ENCODE measurements at places on chromosomes 1 and 21.

DNA sequence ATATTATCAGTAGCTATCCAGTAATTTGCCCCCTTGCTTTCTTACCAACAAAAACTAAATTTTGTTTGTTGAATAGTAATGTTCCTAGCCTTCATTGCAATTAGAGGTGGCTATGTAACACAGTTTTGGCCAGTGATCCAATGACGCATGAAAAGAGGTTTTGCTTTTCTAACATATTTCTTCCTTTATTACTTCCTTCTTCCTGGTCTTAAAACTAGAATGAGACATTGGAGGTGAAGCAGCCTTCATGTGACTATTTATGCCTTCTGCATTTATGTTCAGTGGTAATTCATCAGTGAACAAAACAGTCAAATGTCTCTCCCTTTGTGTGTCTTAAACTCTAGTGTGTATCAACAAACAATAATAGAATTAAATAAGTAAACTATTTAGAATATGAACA is 35.5 kb downstream of the LRIF1 start:
- no peak for DNase-seq

- no peak for DNase-seq
Observed at GRCh38 chr1:2259668-2260402, 31.7 kb downstream of the SKI start.

DNA sequence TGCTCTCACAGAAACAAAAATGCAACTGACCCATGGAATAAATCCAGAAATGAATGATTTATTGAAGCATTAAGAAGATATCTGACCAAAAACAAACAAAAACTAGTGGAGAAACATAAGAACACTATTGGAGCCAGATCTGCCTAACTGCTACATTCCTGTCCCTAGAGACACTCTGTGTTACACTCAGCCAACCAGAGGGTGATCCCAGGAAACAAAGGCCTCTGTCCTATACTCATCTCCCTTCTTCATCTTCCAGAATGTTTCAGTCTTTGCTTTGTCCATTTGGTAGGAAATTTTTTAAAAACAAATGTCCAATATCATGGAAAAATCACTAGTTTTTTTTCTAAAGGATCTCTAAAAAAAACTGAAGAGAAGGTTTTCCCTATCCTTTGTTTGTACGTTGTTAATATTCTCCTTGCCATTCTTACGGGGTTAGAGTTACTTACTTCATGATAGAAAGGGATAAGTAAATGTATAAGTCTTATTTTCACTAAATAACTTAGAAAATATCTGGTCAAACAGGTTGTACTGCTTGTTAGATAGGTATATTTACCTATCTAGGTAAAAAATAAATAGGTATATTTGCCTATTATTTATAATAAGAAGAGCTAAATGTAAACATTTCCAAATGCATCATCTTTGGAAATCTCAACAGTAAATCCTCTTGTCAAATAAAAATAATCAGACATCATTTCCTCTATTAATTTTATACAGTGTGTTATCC is 59.1 kb downstream of the NME7 start:
- DNase-seq: no peak

- no peak for DNase-seq
Observed at GRCh38 chr1:212621949-212622305, 13.4 kb downstream of the ATF3 start.

DNA sequence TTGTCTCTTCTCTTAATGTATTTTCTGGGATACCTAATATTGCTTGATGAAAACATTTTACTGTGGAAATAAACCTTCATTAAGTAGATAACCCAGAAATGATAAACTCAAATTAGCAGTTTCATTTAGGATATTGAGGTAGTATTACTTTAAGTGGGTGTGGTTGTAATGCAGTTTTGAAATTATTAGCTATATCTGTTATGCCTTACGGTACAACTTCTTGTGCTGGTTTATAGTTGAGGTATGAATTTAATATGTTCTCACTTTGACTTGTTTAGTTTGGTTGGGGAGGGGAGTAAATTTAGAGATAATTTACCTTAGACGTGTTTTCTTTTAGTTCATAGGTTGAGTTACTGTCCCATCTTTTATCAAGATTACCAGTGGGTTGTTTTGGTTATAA is 111.0 kb downstream of the POU2F1 start:
- no peak for DNase-seq

Measured in pulmonary artery endothelial cell (primary cell).